Stimulated activated CD4-positive, alpha-beta T cell treated with anti-CD3 and anti-CD28 coated beads, Interleukin-4, amount 100 ng/mL, for 24 hours (primary cell): ENCODE measurements at places on chromosomes 6 and 20.

DNA sequence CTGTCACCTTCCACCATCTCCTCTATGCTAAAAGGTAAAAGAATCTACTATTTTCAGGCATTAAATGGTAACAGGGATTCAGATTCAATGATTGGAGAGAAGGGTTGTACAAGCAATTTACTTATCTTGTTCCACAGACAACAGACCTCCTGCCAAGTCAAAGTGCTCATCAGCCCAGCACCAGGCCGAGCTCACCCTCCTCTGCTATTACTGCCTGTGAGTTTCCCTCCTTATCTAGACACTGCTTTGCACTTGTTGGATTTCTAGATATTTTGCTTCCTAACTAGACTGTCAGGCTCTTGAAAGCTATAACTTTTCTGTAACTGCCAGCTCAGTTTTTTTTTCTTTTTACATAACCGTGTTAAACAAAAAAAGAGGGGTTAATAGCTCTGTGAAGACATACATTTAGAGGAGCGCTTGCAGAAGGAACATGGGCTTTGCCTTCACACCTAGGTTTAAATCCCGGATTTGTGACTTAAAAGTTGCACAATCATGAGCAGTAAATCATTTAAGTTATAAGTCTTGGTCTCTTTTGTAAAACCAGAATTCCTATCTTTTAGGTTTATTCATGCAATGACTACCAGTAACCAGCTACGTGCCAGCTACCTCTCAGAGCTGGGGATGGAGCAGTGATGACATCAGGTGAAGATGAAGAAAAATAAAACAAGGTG, 1.1 kb upstream of the FAM162B start:
- no peak for DNase-seq

DNA sequence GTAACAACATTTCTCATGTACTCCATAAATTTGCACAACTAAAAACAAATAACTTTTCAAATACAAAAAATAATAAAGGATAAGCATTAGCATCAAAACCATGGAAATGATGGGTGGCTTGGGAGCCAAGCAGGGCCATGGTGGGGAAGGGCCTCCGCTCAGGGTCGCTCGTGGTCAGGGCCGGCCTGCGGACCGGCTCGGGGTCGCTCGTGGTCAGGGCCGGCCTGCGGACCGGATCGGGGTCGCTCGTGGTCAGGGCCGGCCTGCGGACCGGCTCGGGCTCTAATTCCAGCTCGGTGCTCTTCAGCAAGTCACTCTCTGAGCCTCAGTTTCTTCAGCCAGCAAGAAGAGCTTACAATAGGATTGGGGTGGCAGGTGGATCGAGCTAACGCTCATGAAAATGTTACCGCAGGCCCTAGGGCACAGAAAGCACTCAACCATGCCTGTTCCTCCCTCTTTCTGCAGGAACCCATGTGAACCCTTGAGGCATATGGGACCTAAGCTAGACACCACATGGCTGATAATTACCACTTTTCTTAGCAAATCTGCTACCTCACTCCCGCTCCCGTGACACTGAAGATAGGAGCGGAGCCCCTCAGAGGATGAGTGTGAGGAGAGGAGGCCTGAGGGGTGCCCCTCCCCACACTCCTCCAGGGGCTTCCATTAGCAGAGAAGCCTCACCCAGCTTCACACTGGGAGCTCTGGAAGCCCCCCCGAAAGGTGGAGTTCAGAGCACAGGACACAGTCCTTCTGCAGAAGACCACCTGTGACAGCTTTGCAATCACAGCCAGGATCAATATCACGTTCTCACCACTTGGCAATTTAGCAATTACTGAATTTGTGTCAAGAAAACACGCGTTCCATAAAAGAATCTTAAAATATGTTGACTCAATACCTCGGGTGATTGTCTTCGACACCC, 103.0 kb downstream of the PSMB1 start:
- no peak for DNase-seq

- DNase-seq = no peak
Observed at GRCh38 chr20:58585753-58586540, 65.1 kb upstream of the STX16 start.

DNA sequence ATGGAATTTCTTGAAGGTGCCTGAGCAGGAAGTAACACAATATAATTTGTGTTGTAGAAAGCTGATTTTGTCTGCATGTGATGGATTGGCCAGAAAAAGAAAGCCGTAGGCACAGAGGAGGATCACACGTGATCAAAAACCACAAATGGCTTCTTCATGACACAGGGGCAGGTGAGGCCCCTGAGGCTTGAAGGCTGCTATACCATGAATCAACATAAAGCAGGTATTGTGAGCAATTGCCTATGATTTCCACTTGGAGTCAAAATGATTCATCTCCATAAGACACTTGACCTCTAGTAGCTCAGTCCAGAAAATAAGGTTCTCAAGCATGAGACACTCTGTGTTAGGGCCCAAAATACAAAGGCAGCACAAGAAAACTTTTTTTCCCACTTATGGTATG, 42.4 kb upstream of the EYA4 start:
- DNase-seq = no peak

GRCh38 chr6:168875811-168876576, 377.7 kb downstream of the THBS2 start:
- no peak for DNase-seq

DNA sequence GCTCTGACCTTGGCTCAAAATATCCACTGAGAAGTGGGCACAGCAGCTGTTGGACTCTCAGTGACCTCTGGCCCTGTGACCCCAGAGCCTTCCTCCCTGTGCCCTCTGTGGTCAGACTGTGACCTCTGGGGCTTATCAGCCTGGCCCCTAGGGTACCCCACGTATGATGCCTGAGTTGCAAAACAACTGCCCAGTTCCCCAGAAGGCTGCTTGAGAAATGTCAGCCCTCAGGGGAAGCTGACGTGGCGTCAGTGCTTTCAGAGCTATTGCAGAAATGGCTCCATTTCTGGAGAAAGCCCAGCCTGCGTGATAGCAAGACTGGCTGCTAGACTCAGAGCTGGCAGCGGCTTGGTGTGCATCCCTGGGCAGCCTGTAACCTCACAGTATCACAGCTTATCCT, 31.5 kb upstream of the TGM2 start:
- DNase-seq = no peak

- DNase-seq = no peak
Observed at GRCh38 chr6:103191391-103192093, 1668.2 kb downstream of the HACE1 start.

DNA sequence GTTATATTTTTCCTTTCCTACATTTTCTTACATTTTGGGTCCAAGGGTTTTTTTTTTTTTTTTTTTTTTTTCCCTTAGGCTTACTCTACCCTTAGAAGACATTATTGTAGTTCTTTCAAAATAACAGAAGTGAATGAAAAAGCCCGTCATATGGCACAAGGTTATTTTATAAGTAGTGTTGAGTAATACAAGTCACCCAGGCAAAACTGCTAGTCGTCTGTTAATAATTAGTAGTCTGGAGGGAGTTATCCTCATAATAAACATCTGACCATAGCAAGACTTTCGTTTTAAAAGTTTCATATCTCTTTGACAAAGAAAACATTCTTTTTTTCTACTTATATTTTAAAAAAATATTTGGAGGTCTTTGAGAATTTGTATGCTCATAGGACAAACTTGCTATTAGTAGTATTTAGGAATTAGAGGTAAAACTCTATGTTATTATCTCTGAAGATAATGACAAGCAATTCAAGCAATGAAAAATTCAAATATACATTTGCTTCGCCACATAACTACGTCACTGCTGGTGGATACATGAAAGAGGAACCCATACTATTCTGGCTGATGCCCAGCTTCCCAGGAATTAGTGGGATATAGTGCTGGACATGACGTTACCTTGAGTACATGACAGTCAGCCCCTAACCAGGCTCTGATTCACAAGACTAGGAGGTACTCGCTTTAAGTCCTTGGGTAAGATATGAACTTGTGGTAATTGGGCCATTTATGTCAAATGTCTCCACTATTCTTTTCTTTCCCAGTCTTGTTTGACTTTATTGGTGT, 532.8 kb downstream of the GRIK2 start:
- no peak for DNase-seq

DNA sequence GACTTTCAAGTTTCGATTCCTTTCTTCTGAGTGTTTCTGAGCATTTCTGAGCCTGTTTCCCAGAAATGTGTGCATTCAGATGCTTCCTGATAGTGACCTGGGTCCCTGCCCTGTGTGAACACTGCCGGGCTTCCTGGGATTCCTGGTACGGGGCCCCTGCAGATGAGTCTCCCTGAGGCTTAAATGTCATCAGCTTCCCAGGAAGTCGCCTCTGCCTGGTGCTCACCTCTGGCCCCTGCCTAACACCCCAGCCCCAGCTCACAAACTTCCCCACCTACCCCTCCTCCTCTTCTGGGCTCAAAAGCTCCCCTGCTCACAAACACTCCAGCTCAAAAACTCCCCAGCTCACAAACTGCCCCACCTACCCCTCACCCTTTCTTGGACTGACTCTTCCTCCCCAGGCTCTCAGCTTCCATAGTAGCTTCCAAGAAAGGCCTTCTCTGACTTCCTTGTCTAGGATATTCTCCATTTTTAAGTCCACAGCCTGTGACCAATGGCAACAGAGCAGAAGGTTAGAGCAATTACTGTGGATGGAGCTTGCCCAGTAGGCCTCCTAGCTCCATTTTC, 42.0 kb downstream of the TGM2 start:
- DNase-seq = no peak

- DNase-seq = no peak
Observed at GRCh38 chr6:22980446-22980845, 411.1 kb downstream of the HDGFL1 start.

DNA sequence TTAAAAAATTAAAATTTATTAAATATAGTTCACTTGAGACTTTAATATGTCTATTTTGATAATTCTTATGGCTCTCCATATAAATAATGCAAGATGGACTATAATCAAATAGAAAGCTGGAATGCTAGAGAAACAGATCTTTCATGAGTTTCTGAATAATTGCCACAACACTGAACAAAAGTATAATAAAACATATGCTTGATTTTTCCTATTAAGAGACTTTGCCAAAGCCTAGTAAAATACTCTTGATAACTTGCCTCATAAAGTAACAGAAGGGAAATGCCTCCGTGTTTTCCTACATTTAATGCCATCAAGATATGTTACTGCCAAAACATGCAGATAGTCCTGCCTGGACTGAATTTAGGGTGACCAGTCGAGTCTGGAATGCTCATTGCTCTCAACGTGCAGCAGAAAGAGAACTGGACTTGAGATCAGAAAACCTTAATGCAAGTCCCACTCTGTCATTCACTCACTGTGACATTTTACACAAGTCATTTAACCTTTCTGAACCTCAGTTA, 153.2 kb downstream of the AIG1 start:
- no peak for DNase-seq

- no peak for DNase-seq
Observed at GRCh38 chr6:136318676-136319075, 29.0 kb upstream of the BCLAF1 start.

- DNase-seq = no peak
Observed at GRCh38 chr6:30592287-30592686, 21.0 kb downstream of the ABCF1 start.

DNA sequence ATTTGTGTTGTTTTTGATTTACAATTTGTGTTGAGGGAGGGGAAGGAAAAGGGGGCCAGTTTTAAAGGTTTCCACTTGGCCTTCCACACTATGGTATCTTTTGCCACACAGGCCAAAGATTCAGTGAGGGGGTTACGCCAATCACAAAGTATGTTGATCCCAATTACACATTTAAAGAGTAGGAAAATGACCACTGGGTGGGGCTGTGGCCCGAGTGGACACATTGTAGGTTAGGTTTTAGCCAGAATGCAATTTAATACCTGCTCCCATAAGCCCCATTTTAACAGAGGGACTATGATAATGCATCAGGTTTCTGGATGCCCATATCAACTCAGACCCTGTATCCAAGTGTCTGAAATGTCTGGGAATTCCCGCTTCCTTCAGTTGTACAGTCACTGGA, 15.6 kb downstream of the VGLL2 start:
- DNase-seq = no peak

- no peak for DNase-seq
Observed at GRCh38 chr20:14299831-14300230, 37.6 kb downstream of the FLRT3 start.

- no peak for DNase-seq
Observed at GRCh38 chr6:31143148-31143547, 4.3 kb upstream of the PSORS1C2 start.

DNA sequence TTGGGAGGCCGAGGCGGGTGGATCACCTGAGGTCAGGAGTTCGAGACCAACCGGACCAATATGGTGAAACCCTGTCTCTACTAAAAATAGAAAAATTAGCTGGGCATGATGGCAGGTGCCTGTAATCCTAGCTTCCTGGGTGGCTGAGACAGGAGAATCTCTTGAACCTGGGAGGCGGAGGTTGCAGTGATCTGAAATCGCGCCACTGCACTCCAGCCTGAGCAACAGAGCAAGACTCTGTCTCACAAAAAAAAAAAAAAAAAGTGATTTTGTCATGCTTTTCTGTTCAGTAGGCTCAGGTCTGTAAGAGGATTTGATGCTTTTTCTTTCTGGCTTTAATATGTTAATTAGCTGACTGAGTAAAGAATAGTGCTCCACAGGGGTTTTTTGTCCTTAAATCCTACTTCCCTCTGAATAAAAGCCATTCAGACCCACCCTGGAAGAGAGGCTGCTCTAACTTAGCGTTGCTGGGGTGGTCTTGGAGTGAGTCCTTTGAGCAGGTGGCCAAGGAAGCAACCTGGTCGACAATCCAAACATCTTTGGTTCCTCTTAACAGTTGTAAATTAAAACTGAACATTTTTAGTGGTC, 19.0 kb downstream of the MCM8 start:
- DNase-seq = no peak

DNA sequence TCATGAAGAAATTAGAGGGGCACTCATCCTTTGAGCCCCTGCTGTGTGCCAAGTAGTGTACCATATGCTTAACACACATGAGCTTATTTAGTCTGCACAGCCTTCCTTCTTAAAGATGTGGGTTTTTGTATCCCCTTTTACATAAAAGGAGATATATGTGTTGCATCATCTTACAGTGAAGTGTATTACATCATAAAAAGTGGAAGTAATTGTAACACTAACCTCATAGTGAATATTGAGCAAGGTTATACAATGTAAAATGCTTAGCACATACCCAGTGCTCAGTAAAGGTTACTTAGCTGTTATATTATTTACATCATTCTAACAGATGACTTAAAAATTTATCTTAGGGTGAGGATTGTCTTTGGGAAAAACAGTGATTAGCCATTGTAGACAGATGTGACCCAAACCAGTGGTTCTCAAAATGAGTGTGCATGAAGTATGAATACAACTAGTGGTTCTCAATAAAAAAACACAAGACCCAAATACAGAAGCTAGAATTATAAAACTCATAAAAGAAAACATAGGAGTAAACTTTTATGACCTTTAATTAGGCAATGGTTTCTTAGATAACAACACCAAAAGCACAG, 3.8 kb upstream of the PIGU start:
- DNase-seq = no peak

DNA sequence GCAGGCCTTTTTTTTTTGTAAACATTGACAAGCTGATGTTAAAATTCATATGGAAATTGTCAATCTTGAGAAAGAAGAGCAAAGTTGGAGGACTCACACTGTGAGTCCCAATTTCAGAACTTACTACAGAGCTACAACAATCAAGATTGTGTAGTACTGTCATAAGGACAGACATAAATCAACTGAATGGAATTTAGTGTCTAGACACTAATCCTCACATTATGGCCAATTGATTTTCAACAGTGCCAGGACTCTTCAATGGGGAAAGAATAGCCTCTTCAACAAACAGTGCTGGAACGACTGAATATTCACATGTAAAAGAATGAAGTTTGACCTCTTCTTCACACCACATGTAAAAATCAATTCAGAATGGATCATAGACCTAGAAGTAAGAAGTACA, 60.8 kb downstream of the TGM2 start:
- DNase-seq = no peak
